ENCODE measurements at places on chromosomes 11 and 22.
A peak's percentile ranks its signal among the peaks of the same experiment; 100 is the strongest.

DNA sequence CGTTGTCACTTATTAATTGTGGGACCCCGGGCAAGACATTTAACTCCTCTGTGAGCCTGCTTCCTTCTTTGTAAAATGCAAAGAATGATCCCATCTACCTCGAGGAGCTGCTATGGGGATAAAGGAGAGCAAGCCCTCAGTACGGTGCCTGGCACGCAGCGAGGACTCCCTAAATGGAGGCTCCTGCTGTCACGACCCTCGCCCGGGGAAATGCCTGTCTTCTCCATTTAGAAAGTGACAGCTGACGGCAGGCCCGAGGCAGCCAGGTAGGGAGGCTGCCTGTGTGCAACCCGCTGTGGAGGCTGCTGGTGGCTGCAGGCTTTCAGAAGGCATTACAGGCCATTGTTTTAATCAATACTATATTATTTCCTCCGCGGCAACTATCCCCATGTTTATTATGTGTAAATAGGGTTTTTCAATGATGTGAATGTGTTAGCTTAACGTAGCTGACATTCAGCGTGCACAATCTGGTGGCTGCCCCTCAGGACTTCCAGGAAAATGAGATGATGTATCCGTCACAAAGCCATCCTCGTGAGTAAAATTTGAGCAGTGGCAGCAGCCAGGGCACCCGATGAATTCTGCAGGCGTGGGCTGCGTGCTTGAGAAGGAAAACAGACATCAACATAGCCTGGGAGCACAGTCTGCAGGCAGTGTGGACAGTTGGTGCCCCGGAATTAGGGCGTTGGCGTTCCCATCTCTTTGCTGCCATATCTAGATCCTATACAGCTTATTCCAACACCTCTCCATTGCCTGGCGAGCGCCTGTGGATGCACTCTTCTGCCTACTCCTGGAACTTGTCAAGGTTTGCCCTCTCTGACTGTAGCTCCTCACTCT, 228.3 kb downstream of the ST3GAL4 start:
- no peak for DNase-seq

- DNase-seq = no peak
Observed at GRCh38 chr22:34814260-34815025, 251.5 kb upstream of the ISX start.

GRCh38 chr11:77510851-77511250, 37.0 kb upstream of the PAK1 start:
- no peak for DNase-seq

GRCh38 chr22:37406441-37407235, 20.6 kb downstream of the ELFN2 start:
- DNase-seq = no peak

DNA sequence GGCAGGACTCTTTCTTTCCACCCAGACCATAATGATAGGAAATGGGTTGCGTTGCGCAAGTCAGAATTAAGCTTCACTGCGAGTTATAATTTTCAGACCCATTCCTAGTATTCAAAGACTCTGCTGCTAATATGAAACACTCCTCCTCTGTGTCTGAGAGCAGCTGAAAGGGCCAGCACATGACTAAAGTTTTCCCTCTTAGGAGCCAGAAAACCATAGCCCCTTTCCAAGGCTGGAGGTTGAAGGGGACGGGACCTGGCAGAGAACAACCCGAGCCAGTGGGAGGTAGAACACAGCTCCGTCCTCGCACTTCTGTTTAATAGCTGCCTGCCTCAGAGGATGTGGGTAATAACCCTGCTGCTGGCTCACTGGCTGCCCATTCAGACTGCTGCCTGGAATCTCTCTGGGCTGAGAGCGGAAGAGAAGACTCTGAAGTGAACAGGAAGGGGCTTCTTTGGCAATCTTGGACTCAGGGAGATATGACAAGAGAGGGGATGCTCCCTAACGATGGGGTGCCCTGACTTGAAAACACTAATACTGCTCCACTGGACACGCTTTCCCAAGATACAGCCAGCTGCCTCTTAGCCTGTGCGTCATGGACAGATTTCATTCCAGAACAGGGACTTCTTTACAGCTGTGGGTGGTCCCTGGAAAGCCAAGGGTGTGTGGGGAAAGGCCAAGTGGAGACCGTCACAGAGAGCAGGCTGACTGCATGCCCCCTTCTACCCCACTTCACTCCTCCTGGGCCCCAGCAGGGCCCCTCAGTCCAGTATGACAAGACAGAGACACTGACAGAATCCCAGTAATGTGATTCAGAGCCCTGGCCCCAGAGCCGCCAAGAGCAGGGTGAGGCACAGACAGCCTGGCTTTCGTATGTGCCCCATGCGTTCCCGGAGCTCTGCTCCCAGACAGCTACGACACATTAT, 156.9 kb downstream of the FEZ1 start:
- DNase-seq = peak; percentile 84

GRCh38 chr22:19213442-19214077, 35.0 kb upstream of the SLC25A1 start:
- no peak for DNase-seq

DNA sequence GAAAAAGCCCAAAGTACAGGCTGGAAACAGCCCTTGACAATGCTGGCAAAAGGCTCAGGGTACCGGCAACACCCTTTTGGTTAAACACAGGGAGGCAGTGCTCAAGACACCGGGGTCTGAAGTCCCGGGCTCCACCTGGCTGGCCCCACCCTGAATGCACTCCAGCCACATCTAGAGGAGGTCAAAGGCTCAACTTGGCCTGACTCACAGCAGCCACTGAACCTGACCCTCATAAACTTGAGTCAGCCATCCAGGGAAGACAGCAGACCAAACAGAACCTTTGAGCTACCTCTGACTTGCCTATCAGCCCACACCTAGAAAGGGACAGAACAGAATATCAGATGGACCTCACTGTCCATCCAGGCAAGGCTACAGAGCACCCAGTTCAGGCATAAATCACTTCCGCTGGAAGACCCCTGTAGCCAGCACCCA, 3.8 kb downstream of the CFL1 start:
- no peak for DNase-seq

- DNase-seq = peak; percentile 27
Observed at GRCh38 chr11:3003396-3004231, 11.5 kb upstream of the NAP1L4 start.

DNA sequence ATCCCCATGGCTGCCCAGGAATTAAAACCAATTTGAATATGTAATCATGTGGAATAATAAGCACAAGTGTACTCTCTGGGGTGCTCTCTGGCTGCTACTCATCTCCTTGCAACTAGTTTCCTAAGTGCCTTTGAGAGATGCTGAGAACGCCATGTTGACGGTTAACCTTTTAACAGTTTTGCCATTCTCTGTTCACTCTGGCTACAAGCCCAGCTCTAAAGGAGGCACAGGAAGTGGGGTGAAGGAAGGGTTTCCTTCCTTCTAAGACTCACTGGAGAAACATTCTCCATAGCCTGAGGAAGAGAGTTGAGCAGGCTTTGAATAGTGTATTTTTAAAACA, 122.0 kb upstream of the ZC3H12C start:
- DNase-seq = peak; percentile 60

GRCh38 chr11:74683279-74683871, 47.9 kb downstream of the CHRDL2 start:
- DNase-seq = peak; percentile 70

DNA sequence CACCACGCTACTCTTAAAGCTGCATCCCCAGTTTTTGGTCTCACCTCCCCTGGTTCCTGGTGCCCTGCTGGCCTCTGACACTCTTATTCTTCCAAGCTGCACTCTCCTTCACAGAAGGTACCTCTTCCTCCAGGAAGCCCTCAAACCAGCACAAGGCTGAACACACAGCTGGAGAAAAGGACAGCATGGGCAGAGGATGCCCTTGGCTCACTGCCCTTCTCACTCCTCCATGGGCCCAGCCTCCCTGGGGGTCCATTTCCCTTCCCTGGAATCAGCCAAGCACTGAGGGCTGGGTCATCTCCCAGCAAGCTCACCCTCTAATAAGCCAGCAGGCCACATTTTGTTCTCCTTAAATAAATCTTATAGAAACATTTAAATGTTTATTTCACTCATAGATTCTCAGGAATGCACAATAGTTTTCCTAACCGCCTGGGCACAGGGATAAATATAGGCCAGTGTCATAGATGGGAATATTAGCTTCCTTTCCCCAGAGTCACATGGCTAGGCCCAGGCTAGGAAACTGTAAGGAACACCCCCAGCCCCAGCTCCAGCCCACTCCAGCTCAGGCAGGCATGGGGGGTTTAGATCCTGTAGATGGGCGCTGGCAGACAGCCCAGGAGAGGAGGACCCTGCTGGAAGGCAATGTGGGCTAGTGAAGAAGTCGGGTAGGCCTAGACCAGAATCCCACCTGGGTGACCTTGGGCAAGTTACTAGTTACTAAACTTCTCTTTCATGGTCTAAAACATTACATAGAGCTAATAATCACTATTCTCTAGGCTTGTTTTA, 51.5 kb downstream of the IRAG1 start:
- no peak for DNase-seq

GRCh38 chr11:92657226-92657625, 312.2 kb upstream of the MTNR1B start:
- DNase-seq = no peak

GRCh38 chr11:7648264-7648663, 25.0 kb downstream of the CYB5R2 start:
- no peak for DNase-seq

- no peak for DNase-seq
Observed at GRCh38 chr11:99973993-99974392, 713.1 kb upstream of the ARHGAP42 start.

DNA sequence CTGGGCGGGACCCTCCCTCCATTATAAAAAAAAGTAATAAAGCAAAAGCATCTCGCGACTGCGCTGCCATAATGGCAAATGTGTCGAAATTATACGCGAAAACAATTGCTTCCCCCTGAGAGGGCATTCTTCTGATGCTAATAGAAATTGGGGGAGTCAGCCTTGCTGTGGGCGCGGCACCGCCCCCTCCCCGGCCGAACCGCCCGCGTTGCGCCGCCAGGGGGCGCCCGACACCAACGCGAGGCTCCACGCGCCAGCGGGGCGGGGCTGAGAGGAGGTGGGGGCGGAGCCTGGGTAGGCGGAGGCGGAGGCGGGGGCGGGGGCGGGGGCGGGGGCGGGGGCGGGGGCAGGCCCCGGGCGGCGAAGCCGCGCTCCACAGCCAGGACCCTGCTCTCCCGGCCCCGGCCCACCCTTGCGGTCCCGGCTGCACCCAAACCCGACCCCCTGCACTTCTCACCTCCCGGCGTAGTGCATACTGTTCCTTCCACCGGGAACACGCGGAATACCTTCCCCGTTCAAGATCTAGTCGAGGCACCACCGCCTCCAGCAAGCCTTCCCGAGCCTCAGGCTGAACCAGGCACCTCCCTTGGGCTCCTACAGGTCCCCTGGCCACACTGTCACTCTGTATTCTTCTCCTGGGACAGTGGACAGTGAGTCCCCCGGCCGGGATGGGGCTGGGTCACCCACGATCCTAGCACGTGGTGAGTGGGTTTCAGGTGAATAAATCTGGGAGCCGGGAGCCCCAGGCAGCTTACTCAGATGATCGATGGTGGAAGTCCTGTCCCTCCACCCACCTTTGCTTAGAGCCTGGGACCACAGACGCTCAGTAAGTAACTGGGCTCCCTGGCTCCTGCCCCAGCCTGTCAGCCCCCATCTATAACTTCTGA, 15.5 kb upstream of the UPK3A start:
- peak; percentile 85 for DNase-seq

GRCh38 chr11:35529971-35530495, 4.6 kb upstream of the PAMR1 start:
- peak; percentile 95 for DNase-seq

DNA sequence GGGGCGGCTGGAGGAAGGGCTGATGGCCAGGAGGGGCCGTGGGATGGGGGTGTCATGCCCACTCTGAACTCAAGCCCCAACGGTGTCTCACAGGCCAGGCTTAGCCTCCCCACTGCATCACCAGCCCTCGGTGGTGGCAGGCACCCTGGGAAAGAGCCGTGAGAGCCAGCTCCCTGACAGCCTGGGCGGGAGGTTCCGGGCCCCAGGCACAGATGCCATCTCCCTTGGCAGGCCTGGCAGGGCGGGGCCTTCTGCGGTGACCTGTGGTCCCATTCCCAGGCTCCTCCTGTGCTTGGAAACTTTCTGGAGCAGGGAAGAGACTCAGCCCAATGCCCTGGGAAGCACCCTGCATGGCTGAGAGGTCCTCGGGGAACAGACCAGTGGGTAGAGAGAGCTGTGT, 4.8 kb downstream of the PHLDA2 start:
- DNase-seq = no peak

- no peak for DNase-seq
Observed at GRCh38 chr11:9112075-9112474, 20.7 kb upstream of the SCUBE2 start.

DNA sequence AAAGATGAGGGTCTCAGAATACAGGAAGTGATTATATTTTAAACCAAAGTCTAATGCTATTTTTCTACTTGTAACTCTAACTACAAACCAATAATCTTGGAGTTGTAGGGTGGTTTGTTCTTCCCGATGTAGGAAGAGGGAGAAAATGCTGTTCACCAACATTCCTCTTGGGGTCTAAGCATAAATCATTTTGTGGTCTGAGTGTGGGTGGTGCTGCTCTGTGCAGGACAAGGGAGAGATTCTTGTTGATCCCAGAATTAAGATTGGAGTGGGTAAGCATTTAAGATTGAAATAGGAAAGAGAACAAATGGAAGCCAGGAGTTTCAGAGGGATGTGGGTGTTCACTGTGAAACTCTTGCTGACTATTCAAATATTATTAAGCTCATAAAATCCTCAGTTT, 38.6 kb upstream of the MMP13 start:
- DNase-seq = peak; percentile 14

DNA sequence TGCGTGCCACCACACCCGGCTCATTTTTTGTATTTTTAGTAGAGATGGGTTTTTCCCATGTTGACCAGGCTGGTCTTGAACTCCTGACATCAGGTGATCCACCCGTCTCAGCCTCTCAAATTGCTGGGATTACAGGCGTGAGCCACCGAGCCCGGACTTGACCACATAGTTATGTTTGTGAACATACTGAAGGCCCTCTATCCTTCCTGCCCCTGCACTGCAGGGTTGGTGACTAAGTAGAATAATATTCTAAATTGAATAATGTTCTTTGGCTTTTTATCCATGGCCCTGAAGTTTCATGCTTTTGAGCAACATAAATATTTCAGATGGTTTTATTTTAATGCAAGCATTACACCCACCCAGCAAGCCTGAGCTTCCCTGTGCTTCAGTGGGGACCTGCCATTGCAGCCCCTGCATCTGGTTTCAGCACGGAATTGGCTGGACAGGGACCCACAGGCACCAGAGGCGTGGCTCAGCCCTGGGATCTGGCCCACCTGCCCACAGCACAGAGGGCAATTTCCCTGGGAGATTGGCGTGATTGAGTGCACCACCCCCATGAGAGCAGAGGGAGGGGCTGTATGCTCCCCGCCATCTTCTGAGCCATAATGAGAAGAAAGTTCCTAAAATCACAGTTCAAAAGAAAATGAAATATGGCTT, 460.5 kb downstream of the BRD1 start:
- no peak for DNase-seq

GRCh38 chr11:10973416-10973815, 115.6 kb upstream of the ZBED5 start:
- DNase-seq = no peak
